NCI-H2081 (cell line): ENCODE measurements at places on chromosomes 2 and 18.

DNA sequence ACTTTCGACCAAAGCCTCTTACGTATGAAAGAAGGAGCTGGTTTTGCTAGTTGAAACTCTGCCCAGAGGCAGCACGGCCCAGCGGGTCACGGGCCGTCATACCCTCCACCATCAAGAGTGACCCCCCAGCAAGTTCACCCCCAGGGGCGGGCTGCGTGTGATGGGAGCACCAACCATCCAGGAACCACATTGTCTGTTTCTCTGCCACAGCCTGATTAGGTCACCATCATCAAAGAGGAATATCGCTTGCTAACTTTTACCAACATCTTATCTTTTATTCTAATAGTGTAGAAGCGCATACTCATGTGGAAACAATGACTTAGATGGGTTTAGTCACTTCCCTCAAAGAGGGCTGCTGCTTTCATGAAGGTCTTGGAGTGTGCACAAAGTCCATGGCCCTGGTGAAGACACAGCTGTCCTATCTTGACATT is 116.6 kb upstream of the SMIM21 start:
- no peak for DNase-seq

- no peak for DNase-seq
These were observed 130.8 kb upstream of the ID2 start for GRCh38 chr2:8550937-8551621.

GRCh38 chr2:230657906-230658305 is 54.7 kb upstream of the CAB39 start:
- no peak for DNase-seq

DNA sequence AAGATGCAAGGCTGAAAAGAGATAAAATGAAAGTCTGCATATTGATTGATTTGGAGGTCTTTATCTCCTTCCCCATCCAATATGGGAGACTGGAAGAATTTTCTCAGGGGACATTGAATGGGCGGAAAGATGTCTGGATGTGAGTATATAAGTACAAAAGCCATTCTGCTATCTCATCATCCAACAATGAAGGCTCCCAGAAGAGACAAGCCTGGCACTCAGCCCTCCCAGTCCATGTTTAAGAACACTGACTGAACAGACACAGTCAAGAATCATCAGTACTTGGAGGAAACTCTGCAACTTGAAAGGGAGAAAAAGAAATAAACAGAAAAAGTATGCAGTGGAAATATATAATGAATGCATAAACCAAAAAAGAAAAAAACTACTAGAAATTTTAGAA is 80.9 kb downstream of the PTRHD1 start:
- no peak for DNase-seq

- DNase-seq, result peak; percentile 32
These were observed 62.1 kb downstream of the LRRTM1 start for GRCh38 chr2:80242355-80242910.

DNA sequence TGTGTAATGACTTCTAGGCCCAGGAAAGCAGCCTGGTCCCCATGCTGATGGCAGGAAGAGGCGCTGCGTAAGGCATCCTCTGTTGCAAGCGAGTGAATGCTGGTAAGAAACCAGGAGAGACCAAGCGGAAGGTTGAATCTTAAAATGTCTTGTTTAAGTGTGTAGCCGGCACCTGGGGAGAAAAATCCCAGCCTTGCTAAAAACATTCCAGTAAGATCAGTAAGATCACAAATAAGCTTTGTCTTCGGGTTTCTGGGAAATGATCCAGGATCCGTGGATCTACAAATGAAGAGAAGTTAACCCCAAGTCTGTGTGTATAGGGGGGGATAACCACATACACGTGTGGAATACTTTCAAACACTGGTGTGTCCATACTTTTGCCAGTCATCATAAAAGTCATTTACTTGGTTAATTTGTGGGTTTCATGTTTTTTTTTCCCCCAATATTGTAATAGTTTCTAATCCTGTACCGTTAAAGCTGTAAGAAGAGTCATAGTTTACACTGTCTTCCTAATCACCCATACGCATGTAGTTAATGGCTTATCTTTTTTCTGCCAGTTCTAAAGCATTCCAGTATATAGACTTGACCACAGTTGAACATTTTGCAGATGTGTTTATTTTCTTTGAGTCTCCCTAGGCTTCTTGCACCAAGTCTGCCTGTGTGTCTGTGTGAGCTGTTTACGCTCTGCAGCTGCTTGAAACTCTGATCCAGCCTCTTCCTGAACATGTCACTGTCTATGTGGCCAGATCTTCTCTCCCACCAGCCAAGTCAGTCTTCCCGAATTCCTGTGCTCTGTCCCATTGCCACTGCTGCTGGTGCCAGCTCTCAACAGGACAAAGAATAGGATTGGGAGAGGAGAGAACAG is 135.9 kb upstream of the ARL4C start:
- DNase-seq, result no peak

DNA sequence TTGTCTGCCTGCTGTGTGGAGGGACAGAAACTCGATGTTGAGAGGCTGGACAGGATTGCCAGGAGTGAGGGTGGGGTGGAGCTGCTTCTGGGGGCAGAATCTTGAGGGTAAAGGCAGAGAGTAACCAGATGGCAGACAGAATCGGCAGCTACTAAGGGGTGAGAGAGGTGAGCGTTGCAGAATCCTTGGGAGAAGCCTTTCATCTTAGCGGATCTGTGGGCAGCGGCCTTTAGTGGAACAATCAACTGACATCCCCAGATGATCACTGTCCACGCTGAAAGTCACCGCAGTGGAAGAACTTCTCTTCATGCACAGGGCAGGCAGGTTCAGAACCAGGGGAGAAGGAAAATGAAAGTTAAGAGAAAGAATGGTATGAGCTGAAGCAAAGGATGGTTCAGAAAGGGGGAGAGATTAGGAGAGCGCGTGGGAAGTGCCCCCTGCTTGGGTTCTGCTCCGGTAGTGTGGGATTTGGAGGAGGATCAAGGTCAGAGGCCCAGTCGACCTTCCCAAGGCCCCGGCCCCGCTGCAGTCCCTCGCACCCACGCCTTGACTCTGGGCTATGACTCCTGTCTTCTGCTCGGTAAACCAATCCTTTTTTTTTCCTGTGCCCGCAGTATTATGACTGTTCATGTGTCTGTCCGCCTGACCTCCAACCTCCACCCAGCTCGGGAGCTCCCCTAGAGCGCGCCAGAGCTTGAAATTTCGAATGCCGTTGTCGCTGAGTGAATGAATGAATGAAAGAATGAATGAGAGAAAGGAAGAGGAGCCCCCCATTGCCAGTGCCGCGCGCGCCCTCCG is 584 bp downstream of the BOLA3 start:
- DNase-seq, result no peak

- no peak for DNase-seq
These were observed 177.2 kb downstream of the BCL11A start for GRCh38 chr2:60376252-60376651.

DNA sequence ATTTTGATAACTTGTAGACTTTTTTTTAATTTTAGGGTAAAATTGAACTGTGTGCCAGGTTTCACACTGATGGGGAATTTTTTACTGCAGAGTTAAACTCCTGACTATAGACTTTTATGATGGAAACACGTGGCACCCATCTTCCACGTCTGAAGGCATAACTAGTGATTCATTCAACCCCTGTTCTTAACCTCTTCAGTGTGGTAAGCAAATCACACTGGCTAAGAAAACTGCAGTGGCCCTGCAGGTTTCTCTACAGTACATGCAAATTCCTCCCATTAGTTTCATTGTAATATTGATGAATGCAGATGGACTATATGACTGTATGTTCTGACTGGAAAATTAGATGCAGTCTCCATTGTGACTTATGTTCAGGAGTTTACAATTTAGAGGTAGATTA is 47.2 kb downstream of the SMAD4 start:
- DNase-seq, result no peak

DNA sequence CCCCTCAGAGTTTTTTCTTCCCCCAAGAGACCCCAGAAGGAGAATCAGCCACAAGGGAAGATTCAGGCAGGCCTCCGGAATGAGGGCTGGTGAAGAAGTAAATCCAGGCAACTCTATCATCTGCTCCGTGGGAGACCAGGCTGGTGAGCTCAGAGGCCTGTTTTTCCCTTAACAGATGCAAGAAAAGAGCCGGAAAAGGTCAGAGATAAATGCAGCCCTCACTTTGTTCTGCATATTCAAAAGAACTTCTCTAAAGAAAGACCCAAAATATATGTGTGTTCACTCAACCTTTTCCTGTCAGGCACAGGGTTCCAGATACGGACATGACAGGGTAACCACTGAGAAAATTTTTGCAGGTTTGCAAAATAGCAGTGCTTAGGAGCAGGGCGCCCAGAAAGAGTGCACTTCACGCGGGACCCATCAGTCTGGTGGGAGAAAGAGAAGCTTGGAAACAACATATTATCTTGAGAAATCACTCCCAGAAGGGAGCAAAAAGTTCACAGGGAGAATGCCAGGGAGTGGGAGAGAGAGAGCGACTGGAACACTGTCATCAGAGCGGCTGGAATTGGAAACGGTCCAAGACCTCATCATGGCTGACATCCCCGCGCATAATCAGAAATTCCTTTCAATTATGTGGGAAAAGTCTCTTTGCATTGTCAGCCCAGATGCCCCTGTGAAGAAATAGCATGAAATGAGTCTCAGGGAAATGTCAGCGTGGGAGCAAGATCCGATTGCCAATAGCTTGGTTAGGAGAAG is 244.8 kb upstream of the SLC14A2 start:
- no peak for DNase-seq
